ENCODE measurements at places on chromosomes 6 and 20. TPM values are rescaled to one million over a fixed set of nuclear protein-coding genes. Genes with fewer than 3 reads are reported as not detected.

The HDGFL1 gene
- not detected for total RNA-seq

The PROKR2 gene
- total RNA-seq, result not detected

The LY6G6F gene
- total RNA-seq, result not detected

The BACH2 gene
- 61.3 TPM for total RNA-seq

DNA sequence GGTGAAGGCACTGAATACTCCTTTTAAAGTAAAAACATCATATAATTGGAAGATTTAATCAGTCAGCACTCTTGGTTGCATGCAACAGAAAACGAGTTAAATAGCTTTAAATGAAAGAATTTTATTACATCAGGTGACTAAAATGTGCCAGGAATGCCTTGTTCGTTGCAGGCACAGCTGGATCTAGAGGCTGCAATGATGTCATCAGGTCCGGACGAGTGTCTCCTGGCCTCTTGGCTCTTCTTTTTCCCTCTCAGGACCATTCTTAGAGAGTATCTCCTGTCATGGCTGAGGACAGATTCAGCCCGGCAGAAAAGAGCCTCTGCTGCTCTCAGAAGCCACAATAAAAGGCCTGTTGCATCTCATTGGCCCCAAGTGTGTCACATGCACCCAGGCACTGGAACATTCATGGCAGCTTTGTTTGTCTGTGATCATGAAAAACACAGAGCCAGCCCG is 510.7 kb upstream of the SULF2 start:
- H3K36me3 ChIP-seq, result no peaks in the 10 kb centered on the region
- no peak overlapping the region for H3K4me3 ChIP-seq
- DNase-seq, result no peak
- no peaks in the 10 kb centered on the region for H3K4me1 ChIP-seq
- H3K27ac ChIP-seq, result no peak overlapping the region

The PERP gene
- 3.8 TPM for total RNA-seq

Data from activated CD8-positive, alpha-beta T cell treated with anti-CD3 and anti-CD28 coated beads, Interleukin-2, amount 10 ng/mL, durations not matched to agents 7 days and 5 days (primary cell).